IPS DF 6.9 (cell line): ENCODE measurements at places on chromosomes 3 and 15.

DNA sequence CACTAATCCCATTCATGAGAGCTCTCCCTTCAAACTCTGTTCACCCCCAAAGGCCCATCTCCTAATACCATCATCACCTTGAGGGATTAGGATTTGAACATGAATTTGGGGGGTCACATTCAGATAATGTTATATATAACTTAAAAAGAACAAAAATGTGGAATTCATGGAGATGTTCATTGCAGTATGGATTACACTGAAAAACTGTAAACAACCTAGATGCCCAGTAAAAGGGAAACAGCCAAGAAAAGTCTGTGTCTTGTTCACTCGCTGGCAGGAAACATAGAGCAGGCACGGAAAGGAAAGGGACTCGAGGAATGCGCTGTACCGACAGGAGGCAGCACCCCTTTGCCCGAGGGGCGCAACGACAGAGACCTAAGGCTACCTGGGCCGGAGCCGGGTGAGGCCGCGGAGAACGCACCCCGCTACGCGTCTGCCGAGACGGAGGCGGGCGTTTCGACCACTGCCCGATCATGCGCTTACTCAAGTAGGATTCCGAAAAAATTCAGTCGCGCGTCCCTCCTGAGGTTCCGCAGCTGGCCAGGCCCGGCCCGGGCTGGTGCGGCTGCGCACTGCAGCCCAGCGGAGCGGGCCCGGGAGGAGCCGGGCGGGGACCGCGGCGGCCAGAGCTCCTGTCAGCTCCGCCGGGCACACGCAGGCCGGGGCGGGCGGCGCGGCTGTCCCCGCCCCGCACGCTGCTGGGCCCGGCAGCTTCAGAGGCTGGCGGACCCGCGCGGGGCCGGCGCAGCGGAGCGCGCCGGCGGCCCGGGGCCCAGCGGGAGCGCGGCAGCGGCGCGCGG is 862 bp upstream of the MAN2A2 start:
- no peaks in the 10 kb centered on the region; the same call in 1 of the 2 replicates for H3K36me3 ChIP-seq
- H3K4me1 ChIP-seq, result peaks cover 3% of the 10 kb centered on the region
- H3K4me3 ChIP-seq, result peak overlapping the region; percentile 84; the same call in 1 of the 2 replicates

DNA sequence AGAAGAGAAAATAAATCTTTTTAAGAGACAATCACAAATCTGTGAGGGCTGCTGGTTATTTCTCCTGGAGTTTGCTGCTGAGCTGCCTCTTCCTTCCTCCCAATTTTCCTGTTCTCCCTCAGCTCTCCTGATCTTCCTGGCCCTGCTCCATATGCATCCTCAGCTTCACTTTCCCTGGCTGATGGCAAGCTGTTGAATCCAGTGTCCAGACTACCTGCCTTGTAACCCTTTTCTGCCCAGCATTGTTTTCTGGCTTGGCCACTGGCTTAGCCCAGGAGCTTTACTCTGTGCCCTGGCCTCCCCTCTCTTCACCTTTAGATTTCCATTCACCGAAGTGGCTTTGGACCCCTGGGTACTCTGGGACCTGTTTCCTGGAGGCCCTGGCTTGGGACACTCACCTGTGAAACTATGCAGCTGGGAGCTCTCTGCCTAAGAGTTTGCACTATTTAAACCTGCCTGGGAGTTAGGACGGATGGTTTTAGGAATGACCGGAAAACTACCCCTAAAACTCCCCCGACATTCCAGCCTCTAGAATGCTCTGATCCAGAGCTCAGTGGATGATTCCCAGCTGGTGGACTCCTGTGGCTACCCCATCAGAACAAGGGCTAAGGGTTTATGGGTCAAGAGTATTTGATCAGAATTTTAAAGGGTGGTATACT is 90.0 kb downstream of the RBPMS2 start:
- H3K4me3 ChIP-seq, result no peak overlapping the region
- no peak for DNase-seq
- H3K36me3 ChIP-seq, result peaks cover 26% of the 10 kb centered on the region; the same call in 1 of the 2 replicates
- H3K4me1 ChIP-seq, result no peaks in the 10 kb centered on the region; the same call in 1 of the 2 replicates
- no peaks in the 10 kb centered on the region for H3K27me3 ChIP-seq

- no peak overlapping the region for H3K27ac ChIP-seq
- peaks cover 2% of the 10 kb centered on the region; the same call in 1 of the 2 replicates for H3K36me3 ChIP-seq
- H3K4me3 ChIP-seq, result no peak overlapping the region
These were observed 13.7 kb upstream of the TPRG1 start for GRCh38 chr3:189158034-189158433.

DNA sequence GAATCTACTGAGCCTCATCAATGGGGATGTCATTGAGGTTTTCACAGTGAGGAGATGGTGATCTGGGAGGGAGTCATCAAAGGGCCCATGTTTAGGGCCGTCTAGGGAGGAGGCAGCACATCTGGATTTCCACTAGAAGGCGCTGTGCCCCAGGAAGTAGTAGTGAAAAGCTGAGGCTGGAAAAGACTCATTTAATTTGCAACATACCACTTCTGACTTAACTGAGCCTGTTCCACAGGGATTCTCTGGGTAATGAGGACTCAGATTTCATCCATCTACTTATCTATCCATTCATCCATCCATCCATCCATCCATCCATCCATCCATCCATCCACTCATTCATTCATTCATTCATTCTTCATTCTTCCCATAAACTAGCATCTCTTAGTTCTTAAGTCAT is 17.4 kb upstream of the SHF start:
- H3K4me3 ChIP-seq, result no peak overlapping the region
- no peaks in the 10 kb centered on the region for H3K27me3 ChIP-seq
- DNase-seq, result no peak
- no peak overlapping the region for H3K27ac ChIP-seq
- H3K36me3 ChIP-seq, result no peaks in the 10 kb centered on the region

DNA sequence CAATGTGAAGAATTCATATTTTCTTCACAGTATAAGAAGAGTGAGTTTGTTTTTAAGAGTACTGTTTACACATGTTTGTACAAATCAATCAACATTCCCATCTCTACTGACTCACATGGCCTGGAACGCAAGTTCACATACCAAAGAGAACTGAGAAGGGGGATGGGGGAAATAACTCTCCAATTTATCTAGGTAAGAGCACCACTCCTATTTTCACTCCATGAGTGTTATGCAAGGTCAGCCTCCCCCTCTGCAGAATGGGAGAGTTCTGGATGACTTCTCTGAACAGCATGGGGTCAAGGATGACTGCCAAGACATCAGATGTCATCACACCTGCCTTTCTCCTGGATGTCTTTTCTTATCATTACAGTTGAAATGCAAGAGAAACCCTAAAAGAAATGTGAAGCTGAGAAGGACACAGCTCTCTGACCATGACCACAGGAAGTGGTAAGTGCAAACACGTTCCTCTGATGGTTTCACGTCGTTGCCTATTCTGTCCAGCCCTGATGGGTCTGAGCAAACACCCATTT is 95.2 kb downstream of the SEMA6D start:
- no peak for DNase-seq
- H3K36me3 ChIP-seq, result no peaks in the 10 kb centered on the region
- H3K27me3 ChIP-seq, result no peaks in the 10 kb centered on the region
- H3K4me1 ChIP-seq, result no peaks in the 10 kb centered on the region

DNA sequence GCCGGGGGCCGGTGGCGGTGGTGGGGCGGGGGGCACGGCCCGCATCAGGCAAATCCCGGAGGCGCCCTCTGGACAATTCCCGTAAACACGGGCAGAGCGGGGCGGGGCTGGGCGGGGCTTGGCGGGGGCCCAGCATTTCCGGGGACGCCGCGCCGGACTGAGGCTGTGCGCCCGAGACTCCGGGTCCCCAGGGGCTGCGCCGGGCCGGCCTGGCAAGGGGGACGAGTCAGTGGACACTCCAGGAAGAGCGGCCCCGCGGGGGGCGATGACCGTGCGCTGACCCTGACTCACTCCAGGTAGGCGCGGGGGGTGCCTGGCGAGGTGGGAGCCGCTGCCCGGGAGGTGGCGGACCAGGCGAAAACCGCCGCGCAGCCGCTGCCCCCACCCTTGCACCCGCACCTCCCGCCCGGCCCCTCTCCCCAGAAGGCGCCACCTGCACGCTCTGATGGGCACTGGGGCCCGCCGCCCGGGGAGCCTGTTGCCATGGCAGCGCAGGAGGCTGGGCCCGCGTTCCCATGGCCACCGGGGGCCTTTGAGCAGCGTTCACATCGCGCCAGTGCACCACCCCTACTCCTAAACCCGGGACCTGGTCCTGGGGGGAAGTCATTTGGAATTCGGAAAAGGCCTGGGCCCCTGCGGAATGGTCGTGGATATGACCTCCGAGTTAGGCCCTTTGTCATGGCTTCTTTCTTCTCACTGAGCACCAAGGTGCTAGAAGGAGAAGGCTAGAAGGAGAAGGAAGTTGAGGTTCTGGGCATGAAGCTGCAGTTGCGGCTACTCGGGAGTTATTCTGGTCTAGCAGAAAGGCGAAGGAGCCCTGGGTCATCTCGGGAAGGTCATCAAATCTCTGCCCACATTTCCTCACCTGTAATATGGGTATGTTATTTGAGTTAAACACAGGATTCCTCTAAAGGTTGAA is 16.1 kb upstream of the SEMA4B start:
- peak overlapping the region; percentile 55; the same call in 1 of the 2 replicates for H3K4me3 ChIP-seq
- H3K4me1 ChIP-seq, result no peaks in the 10 kb centered on the region
- DNase-seq, result no peak

- H3K36me3 ChIP-seq, result no peaks in the 10 kb centered on the region
- no peaks in the 10 kb centered on the region for H3K27me3 ChIP-seq
- DNase-seq, result no peak
- H3K4me3 ChIP-seq, result no peak overlapping the region
- H3K4me1 ChIP-seq, result peaks cover 5% of the 10 kb centered on the region
- no peak overlapping the region for H3K27ac ChIP-seq
These were observed 331.2 kb downstream of the ULK4 start for GRCh38 chr3:41630708-41631107.

DNA sequence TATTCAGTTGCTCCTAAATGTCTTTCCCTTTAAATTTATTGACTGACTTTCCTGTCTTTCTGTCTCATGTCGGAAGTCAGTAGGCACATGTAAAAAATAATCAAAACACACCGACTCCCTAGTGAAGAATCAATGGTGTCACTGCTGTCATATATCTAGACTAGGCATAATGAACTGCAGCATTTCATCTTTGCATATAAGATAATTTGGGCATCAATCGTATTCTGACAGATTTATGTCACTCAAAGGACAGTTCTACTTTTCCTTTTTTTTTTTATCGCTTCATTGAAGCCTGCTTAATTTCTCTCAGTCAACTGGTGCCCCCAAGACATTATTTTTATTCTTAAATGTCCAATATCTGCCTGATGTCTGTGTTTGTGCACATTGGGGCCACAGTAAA is 206.3 kb downstream of the MEIS2 start:
- no peak overlapping the region for H3K27ac ChIP-seq
- H3K4me3 ChIP-seq, result no peak overlapping the region
- H3K4me1 ChIP-seq, result peaks cover 4% of the 10 kb centered on the region; the same call in 1 of the 2 replicates
- H3K27me3 ChIP-seq, result peaks cover 4% of the 10 kb centered on the region; the same call in 1 of the 2 replicates
- H3K36me3 ChIP-seq, result no peaks in the 10 kb centered on the region

DNA sequence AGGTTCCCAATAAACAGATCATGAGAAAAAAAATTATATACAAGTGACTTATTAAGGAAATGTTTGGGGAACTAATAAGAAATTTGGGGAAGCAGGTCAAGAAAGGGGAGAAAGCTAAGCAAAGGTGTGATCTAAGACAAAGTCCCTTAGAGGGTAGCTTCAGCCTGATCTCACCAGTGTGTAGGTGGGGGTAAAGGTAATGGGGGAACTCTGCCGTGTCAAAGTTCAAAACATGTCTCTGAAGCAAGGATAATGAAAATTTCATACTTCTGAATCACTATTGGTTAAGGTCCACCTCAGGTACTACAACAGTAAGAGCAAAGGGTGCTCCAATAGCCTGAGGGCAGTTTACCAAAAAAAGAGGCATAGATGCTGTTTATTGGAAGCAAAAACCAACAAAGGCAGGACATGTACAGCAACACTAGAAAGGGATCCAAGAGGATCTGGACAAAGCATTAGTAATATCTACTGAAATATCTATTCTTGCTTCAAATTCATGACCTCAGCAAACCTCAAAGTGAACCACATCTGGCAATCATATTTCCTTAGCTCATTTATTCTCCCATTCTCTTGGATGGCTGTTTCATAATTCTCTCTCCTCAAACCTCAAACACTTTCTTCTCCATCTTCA is 6.9 kb downstream of the ACAD11 start:
- H3K36me3 ChIP-seq, result no peaks in the 10 kb centered on the region
- no peaks in the 10 kb centered on the region for H3K27me3 ChIP-seq
- no peak overlapping the region for H3K4me3 ChIP-seq
- H3K4me1 ChIP-seq, result no peaks in the 10 kb centered on the region
- DNase-seq, result no peak

DNA sequence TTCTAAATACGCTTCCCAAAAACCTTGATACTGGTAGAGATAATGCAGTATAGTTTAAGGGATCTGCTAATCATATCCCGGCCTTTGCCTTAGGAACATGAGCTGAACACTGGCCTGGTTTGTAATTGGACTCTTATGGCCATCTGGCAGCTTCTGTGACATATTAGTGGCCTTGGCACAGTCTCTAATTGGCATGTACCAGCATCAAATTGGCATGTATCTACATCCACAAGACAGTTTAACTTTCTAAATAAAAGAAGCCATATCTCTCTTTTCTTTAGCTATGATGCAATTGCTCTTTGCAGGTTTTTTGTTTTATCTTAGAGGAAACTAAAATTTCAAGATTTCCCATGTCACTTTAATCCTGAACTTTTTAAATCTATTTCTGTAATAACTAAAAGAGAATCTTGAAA is 44.6 kb upstream of the FILIP1L start:
- H3K27me3 ChIP-seq, result no peaks in the 10 kb centered on the region
- H3K27ac ChIP-seq, result no peak overlapping the region
- H3K4me1 ChIP-seq, result no peaks in the 10 kb centered on the region
- DNase-seq, result no peak

DNA sequence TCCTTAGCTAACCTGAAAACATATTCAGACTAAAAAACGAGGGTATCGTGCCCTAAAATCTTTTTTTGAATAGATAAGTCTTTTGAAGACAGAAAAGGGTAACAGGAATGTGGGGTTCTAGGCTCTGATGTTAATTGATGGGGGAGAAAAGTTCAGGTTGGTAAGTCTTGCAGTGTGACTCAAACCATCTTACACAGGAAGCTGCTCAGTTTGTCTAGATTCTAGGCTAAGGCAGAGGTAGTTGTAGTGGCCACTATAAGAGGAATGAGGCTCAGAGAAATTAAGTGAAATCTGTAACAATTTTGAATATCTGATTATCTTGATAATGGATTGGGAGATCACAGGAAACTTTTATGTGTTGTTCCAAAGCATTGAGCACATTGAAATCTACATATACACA is 267.9 kb downstream of the PDCD6IP start:
- H3K27ac ChIP-seq, result no peak overlapping the region
- no peak overlapping the region for H3K4me3 ChIP-seq
- H3K27me3 ChIP-seq, result no peaks in the 10 kb centered on the region

GRCh38 chr3:43296565-43296964 is 10.2 kb downstream of the SNRK start:
- no peak overlapping the region for H3K4me3 ChIP-seq
- no peaks in the 10 kb centered on the region for H3K36me3 ChIP-seq
- no peaks in the 10 kb centered on the region; the same call in 1 of the 2 replicates for H3K27me3 ChIP-seq
- H3K4me1 ChIP-seq, result no peaks in the 10 kb centered on the region

GRCh38 chr15:38076786-38077185 is 142.3 kb downstream of the TMCO5A start:
- H3K4me1 ChIP-seq, result no peaks in the 10 kb centered on the region
- H3K36me3 ChIP-seq, result no peaks in the 10 kb centered on the region
- no peak overlapping the region for H3K27ac ChIP-seq
- DNase-seq, result no peak
